ENCODE measurements at places on chromosomes 1 and 21.

GRCh38 chr1:44289530-44289929 is 65.5 kb downstream of the ERI3 start:
- DNase-seq, result no peak

DNA sequence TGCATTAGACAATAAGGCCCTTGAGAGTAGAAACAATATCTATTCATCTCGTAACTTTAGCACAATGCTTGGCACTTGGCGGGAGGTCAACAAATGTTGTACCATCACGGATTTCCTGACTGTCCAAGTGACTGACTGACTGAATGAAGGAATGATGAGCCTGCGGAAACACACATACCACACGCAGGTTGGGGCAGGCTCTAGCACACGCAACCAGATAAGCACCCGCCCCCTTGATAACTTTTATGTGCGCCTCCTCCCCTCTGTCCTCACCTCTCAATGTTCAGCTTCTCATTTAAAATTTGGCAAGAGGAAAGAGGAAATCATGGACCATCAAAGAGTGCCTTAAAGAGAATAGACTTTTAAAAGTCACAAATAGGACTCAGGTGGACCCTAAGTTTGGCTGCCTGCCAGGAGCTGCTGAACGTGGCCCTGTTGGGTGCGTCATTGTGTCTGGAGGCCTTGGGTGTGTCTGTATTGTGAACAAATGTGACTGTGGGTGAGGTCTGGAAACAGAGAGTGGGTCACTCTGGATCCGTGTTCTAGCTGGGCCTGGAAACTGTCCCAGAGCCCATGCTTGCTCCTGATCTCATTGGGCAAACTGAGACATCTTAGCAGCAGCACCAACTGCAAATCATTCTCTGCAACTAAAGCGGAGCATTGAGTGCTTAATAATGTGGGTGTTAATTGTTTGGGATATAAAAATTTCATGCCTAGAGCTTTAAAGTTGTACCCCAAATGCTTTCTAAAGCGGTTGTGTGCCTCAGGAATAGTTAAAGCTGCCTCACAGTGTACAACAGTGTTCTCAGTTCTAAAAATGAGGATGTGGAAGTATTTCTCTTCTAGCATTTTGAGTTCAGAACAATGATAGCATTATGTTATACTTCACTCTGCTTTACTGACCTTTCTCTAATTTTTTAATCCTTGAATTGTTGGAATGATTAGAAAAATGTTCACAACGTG is 47.6 kb upstream of the ABCG1 start:
- no peak for DNase-seq

DNA sequence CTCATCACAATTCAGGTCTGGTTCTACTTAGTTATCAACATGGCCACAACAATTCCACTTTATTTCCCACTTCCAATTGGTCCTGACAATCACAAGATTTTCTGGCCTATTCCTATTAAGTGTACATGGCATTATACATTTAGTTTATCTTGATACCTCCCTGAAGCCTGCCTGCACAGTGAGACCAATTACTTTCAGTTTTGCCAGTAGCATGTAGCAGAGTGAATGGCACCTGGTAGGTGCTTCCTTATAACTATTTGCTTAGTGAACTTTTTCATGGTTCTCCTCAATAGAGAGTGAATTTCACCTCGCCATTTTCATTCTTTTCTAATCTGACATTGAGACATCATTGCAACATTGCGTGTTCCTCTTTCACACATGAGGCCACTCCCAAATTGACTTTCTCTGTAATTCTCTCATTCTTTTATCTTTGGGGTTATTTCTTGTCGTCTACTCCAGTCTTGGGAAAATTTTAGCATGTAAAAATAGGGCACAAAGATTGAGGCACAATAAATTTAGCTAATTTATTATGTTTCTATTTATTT is 124.3 kb downstream of the DISC1 start:
- no peak for DNase-seq

DNA sequence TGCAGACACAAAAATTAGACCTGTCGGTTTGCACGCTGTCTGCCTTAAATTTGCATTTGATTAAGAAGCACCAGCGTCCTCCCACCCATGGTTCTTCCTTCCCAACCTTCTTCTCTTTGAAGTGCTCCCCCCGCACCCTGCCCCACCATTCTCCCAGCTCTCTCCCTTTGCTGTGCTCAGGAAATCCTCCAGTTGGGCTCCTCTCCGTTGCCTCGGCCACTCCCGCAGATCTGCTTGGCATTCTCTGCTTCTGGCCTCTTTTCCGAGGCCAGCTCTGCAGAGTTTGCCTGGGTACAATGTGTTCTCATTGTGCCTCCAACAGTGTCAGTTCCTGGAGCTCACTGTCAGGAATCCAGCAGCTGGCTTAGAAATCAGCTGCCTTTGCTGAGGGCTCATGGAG is 126.1 kb downstream of the NAV1 start:
- no peak for DNase-seq
